ENCODE measurements at places on chromosomes 12 and 14. TPM values are rescaled to one million over a fixed set of nuclear protein-coding genes. Genes with fewer than 3 reads are reported as not detected.

The AMDHD1 gene
- 0.21 TPM for total RNA-seq

The GLRX5 gene
- total RNA-seq, result 96.6 TPM

The CCDC197 gene
- total RNA-seq, result not detected

The CLEC7A gene
- total RNA-seq, result not detected

The TC2N gene
- total RNA-seq, result 42.1 TPM

DNA sequence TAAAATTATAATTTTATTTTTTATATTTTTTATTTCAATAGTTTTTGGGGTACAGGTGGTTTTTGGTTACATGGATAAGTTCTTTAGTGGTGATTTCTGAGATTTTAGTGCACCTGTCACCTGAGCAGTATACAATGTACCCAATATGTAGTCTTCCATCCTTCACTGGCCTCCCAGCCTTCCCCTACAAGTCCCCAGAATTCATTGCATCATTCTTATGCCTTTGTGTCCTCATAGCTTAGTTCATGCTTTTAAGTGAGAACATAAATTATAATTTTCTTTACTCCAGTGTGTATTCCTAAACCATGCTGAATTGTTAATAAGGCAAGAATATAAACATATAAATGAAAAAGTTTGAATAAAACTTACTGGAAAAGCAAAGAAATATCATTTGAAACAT is 19.1 kb upstream of the NFKBIA start:
- H3K27ac ChIP-seq, result no peak overlapping the region
- H3K4me3 ChIP-seq, result no peak overlapping the region
- H3K36me3 ChIP-seq, result no peaks in the 10 kb centered on the region
- no peak for DNase-seq

DNA sequence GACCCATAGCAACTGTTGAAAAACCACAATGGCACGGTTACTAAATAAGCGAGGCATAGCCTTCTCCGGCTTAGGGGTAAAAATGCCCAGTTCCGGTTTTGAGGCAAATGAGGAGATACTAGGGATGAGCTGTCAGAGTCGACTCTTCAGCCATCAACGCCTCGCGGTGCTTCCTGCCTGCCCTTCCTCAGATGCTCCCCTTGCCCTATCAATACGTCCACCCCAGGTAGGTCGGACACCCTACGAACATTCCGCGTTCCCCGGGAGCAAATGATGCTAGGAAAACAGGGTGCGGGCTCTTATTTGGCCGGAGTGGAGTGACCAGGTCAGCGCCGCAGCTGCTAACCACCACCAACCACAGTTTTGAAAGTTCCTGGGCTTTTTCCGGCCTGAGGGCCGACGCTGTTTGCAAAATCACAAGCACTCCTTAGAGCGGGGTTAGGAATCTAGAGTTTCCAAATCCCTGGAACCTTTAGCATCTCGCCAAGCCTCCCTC is 1.2 kb downstream of the SRSF9 start:
- peak; percentile 76 for DNase-seq
- peaks cover 27% of the 10 kb centered on the region for H3K36me3 ChIP-seq
- H3K27ac ChIP-seq, result peak overlapping the region; percentile 87
- H3K4me1 ChIP-seq, result peaks cover 10% of the 10 kb centered on the region

Data from GM23338 (cell line).